ENCODE measurements at places on chromosomes 6 and 20.

DNA sequence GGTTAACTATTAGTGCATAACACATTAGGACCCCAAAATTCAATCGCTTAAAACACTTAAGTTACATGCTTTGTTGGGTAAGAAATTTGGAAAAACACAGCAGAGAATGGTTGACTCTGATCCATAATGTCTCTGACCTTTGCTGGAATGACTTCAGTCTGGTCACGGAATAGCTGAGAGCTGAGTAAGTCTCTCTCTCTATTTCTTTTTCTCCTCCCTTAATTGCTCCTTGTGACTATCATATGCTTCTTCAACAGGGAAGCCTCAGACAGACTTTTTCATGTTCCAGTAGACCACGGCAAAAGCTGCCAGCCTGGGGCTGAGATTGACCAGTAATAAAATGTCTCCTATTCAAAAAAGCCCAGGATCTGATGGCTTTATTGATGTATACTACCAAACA, 4.8 kb downstream of the OR12D1 start:
- H3K27ac ChIP-seq: no peak overlapping the region
- H3K27me3 ChIP-seq: no peaks in the 10 kb centered on the region
- no peak for ATAC-seq
- no peaks in the 10 kb centered on the region for H3K4me1 ChIP-seq
- H3K4me3 ChIP-seq: no peak overlapping the region

GRCh38 chr6:163183806-163184205, 230.7 kb upstream of the QKI start:
- peak overlapping the region; percentile 18 for H3K27ac ChIP-seq
- H3K36me3 ChIP-seq: no peaks in the 10 kb centered on the region
- no peaks in the 10 kb centered on the region for H3K27me3 ChIP-seq
- H3K4me3 ChIP-seq: no peak overlapping the region
- no peak for ATAC-seq

- no peaks in the 10 kb centered on the region for H3K27me3 ChIP-seq
- no peaks in the 10 kb centered on the region for H3K36me3 ChIP-seq
- H3K4me3 ChIP-seq: no peak overlapping the region
- ATAC-seq: no peak
These were observed 281.7 kb upstream of the GJE1 start for GRCh38 chr6:141851063-141851462.

DNA sequence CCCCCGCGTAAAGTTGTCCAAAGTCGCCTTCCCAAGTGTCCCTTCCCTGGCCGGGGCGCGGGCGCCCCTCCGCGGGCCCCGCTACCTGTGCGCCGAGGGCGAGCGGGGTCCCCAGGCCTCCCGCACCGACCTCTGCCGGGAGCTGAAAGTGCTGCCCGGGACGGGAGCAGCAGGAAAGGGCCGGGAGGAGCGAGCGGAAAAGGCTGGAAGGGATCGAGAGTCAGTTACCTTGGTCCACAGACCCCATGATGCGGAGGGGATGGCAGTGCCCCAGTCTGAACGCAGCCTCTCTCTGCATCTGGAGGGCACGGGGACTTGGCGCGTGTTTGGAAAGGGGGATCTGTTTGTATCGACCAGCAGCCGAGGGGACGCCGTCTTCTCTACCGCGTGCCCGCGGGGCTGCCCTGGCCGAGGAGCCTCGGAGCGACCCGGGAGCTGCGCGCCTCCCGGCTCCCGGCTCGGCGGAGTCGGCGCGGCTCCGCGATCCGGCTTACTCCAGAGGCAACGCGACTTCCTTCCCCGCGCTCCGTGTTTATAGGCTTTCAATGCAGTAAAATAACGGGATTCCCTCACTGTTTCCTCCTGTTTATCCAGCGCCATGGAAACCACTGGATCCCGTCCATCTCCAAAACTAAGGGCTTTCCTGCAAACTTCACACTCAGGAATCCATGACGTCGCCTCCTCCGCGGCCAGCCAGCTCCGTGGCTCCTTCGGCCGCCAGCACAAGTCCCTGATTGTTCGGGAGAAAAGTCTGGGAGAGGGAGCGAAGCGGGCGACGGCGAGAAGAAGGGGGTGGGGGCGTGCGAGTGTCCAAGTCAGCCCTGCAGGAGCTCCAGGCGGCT, 20.0 kb upstream of the NFATC2 start:
- peak; percentile 84 for ATAC-seq
- peak overlapping the region; percentile 96 for H3K27ac ChIP-seq
- H3K4me3 ChIP-seq: peak overlapping the region; percentile 66
- H3K27me3 ChIP-seq: no peaks in the 10 kb centered on the region

- H3K36me3 ChIP-seq: no peaks in the 10 kb centered on the region
- H3K4me3 ChIP-seq: no peak overlapping the region
- no peaks in the 10 kb centered on the region for H3K4me1 ChIP-seq
- no peak for ATAC-seq
- no peaks in the 10 kb centered on the region for H3K27me3 ChIP-seq
These were observed 128.1 kb downstream of the MYLK4 start for GRCh38 chr6:2622671-2623070.

DNA sequence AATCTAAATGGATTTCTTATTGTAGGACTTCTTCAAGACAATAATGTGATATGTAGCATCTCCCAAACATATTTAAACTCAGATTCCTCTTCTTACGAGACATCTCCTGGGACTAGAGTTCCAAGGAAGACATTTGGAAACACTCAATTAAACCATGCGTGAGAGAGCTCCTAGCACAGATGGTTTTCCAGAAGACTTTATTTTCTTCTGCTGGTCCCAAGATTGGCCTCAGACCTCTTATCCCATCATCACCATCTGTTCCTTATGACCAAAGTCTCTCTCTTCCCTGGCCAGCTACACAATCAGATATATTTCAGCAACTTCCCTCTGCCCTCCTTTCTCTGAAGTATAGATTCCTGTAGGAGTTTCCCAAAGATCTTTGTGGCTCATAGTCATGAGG, 93.2 kb upstream of the JARID2 start:
- no peaks in the 10 kb centered on the region for H3K27me3 ChIP-seq
- no peak overlapping the region for H3K27ac ChIP-seq
- ATAC-seq: no peak
- H3K4me3 ChIP-seq: no peak overlapping the region
- H3K36me3 ChIP-seq: no peaks in the 10 kb centered on the region
- no peaks in the 10 kb centered on the region for H3K4me1 ChIP-seq

- H3K36me3 ChIP-seq: no peaks in the 10 kb centered on the region
- H3K4me3 ChIP-seq: no peak overlapping the region
- H3K4me1 ChIP-seq: no peaks in the 10 kb centered on the region
These were observed 571.5 kb downstream of the HDGFL1 start for GRCh38 chr6:23140871-23141270.

GRCh38 chr6:131574133-131574532, 1.1 kb downstream of the ARG1 start:
- no peak overlapping the region for H3K27ac ChIP-seq
- ATAC-seq: no peak
- no peaks in the 10 kb centered on the region for H3K27me3 ChIP-seq
- no peak overlapping the region for H3K4me3 ChIP-seq

DNA sequence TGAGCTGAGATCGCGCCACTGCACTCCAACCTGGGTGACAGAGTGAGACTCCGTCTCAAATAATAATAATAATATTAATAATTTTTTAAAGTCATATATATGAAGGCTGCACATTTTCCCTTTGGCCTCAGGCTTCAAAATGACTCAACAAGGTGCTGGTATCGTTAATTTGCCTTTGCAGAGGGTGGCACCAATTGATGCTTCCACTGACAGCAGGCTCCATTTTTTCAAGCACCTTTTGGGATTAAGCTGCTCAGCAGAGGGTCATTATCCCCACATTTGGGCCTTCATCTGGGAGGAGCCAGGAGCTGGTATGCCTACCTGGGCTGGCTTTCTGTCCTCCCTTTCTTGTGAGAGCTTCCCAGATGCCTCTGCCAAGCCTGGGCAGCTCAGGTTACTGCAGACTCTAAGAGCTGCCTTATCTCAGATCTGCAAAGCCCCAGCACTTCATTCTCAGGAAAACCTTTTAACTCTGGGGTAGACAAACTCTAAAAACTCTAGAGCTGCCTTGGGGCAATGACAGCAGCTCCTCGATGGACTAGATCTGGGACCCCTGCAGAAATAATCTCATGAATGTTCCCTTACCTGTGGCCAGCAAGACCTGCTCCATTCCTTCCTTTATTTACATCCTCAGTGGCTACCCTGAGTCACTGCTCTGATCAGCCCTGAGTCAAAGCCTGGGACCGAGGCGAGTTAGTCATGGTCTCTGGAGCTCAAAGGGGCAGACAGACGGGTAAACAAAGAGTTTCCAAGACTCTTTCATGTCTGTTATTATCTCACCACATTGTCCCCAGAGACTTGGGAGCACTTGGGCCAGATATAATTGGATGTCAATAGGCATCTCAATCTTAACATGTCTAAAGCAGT, 80.0 kb upstream of the EYA2 start:
- ATAC-seq: no peak
- H3K27ac ChIP-seq: no peak overlapping the region
- no peaks in the 10 kb centered on the region for H3K36me3 ChIP-seq
- no peak overlapping the region for H3K4me3 ChIP-seq

DNA sequence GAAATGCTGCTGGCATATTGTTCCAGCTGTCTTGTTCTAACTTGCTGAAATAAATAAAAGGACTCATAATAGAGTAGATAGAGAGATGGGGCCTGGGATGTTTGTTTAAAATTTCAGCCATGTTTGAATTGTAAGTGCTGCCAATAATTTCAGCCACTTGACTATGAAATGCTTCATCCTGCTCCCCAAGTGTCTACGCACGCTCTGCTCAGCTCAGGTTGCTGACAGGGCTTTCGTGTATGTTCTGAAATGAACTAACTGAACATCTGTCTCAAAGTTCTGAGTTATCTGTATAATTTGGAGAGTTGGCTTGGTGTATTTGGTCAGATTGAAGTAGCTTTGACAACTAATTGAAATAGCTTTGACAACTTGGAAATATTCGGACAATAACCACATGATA, 387.8 kb downstream of the BMP2 start:
- H3K27me3 ChIP-seq: no peaks in the 10 kb centered on the region
- H3K36me3 ChIP-seq: no peaks in the 10 kb centered on the region
- H3K4me3 ChIP-seq: no peak overlapping the region
- ATAC-seq: no peak

GRCh38 chr20:6302041-6302440, 179.2 kb upstream of the FERMT1 start:
- no peak overlapping the region for H3K4me3 ChIP-seq
- no peak overlapping the region for H3K27ac ChIP-seq
- H3K36me3 ChIP-seq: no peaks in the 10 kb centered on the region
- ATAC-seq: no peak
